ENCODE measurements at places on chromosomes 2 and 18.

DNA sequence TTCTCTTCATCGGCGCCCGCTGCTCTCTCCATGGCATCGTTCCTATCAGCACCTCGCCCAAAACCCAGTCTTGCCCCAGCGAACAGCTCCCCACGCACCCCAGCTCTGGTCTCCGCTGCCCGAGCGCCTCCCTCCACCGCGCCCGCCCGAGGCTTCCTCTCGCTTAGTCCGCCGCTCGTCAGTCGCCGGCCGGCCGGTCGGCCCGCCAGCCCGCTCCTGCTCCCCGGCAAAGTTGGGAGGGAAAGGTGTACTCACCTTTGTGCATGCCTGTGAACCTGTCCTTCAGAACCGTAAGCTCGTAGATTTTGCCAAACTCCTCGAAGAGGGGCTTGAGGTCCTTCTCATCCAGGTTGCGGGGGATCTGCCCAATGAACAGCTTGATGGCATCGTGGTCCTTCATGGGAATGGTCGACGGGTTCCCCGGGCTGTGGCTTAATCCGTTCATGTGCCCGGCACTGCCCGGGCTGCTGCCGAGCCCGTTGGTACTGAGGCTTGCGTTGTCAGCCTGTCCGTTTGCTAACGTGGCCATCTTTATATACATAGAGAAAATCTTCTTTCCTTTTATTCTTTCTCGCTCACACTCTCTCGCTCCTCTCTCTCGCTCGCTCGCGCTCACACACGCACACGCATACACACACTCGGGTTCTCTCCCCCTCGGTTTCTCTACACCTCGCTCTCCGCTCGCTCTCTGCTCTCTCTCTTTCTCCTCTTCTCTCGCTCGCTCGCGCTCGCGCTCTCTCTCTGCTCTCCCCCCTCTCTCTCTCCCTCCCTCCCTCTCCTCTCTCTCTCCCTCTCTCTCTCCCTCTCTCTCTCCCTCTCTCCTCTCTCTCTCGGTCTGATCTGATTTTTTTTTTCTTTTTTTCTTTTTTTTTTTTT lies at the start of gene CELF4:
CELF4 (minus strand) TSS at position 698 of the 876 bp plus-strand sequence.
- no peak for DNase-seq

DNA sequence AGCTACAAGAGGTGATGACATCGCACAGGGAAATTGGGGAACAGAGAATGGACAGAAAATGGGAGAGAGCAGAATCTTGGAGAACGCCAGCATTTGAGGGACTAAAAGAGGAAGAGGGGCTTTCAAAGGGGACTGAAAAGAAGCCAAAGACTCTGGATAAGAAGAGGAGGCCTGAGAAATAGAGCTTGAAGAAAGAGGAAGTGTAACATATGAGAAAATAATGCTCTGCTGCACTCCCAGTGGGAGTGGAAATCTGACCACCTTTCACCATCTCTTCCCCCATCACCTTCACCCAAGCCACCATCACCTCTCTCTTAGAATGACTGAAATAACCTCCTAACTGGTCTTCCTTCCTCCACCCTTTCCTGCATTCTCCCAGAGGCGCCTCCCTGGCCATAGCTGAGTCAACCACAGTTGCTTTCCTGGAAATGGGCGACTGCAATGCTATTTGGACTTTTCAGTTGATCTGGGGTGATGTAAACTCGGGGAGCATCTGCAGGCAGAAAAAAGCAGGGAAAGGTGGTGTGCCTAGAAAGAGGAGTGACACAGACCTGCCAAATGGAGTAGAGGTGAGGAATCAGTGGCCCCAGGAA lies 16.8 kb downstream of the CXCR1 start:
- DNase-seq = no peak

DNA sequence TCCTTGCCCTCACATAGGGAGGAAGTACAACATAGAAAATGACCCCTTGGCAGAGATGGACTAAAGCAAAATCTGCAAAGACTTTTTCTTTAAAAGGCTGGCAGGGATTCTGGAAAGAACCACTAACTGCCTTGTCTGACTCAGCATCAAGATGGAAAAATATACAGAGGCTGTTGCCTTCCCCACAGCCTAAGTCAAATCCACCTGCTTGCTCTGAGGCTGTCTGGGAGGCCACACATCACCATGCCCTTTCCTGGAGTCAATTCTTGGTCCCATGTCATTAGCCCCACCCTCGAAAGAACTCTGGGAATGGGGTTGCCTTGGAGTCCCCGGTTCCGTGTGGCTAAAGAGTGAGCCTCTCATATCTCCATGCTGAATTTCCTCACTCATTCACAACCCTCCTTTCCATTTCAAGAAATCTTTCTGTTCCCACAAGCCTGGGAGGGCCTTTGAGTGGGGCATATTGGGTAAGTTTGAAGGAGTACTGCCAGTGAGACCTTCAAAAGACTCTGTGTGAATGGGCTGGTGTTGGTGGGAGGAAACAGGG lies 39.4 kb downstream of the BMP10 start:
- DNase-seq = no peak

DNA sequence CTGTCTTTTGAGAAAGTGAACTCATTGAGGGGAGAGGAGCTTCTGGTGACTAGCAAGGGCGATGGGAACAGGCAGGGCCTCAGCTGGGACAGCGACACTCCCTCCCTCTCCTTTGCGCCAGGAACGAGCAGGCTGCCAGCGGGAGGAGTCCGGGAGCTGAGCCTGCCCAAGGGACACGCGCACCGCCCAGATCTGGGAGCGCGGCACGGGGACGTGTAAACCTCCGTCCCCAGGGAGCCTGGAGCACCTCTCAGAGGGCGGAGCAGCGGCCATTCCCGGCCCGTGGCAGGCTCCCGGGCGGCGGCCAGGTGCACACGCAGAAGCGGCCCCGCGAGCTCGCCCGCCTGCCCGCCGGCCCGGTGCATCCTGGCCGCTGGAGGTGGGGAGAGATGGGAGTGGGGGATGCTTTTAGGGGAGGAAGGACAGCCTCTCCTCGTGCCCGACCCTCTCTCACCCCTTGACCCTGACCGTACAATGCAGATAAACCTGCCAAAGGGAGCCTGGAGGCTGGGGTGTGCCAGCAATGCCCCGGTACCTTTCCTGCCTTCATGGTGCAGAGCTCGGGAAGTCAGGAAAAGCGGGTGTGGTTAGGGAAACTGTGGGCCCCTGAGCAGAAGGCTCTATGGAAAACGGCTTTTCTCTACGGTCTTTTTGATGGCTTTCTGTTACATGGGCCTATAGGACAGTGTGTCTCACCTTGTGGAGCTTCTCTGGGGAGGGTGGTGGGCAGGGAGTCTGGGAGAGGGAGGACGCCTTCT lies 2.2 kb downstream of the AQP4 start:
- peak; percentile 30 for DNase-seq

DNA sequence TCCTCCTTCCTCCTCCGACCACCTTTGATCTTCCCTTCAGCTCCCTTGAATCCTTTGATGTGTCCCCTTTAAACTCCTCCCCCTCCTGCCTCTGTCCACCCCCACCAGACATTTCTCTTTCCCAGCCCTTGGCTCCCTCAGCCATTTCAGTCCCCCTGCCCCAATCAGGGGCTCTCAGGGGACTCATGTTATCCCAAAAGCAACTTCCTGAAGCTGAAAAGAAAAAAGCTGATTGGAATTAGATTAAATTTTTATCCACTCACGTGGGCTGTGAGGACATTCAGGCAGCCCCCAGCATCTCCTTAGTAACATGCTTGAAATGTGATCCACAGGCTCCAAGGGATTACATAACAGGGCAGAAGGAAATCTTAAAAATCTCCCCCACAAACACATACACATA lies 81.3 kb downstream of the NEURL3 start:
- no peak for DNase-seq

DNA sequence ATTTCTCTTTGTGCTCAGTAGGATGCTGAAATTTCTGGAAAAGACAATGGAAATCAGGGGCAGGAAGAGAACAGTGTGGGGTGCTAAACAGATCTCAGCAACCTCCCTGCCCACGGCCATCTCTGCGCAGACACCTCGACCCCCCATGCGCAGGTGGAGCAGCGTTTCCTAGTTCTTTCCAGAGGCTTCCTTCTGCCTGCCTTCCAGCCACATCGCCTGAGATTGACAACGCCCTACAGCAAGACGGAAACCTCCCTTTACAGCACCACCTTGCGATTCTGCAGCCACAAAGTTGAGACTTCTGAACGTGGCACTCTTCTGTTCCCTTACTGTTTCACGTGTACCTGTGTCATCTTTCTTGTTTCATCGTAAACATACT lies 31.4 kb upstream of the CASP8 start:
- DNase-seq = no peak

DNA sequence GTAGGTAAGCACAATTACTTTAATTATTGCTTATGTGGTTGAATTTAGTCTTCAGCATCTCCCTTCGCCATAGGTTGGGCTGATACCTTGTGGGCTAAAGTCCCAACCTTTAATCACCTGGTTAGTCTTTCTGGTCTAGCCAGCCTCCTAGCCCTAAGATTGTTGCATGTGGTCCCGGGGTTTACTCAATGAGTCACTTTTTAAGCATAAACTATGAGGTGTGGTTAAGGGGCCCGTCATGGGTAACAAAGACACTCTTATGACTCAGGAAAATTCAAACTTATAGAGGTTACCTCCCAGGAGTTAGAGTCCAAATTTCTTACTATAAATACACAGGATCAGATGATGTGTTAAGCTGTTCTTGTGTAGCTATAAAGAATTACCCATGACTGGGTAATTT lies 841.6 kb downstream of the TRIB2 start:
- no peak for DNase-seq

DNA sequence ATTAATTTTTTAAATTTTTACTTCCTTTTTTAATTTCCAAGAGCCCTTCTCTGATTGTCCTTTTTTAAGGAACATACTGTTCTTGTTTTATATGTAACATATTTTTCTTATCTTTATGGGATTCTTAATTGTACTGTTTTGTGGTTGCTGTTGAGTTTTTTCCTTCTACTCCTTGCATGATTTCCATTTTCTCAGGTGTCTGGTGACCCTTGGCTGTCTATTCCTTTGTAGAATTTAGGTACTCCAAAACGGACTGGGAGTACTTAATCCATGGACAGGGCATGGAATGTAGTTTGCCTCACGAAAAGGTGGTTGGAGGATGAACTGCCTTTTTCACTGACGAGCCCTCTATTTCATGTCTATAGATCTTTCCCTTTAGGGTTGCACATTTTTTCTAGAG lies 26.6 kb downstream of the TWSG1 start:
- DNase-seq = no peak

DNA sequence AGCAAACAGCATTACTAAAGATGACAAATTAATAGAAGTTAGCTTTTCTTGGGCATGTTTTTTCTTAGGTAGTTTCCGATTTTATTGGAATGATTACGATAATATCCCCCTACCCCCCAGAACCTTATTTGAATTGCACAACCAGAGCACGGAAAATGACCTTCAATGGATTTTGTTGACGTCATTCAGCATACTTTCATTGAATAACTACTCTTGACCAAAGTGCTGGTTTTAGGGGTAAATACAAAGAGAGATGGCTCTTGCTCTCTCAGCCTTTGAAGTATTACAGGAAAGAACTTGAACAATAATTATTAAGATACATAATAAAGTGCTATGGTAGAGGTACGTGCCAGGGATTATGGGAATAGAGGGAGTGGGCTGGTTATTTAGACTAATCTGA lies 36.0 kb downstream of the VAPA start:
- no peak for DNase-seq

- no peak for DNase-seq
Measured at GRCh38 chr2:128497461-128497860, 178.8 kb upstream of the HS6ST1 start.

DNA sequence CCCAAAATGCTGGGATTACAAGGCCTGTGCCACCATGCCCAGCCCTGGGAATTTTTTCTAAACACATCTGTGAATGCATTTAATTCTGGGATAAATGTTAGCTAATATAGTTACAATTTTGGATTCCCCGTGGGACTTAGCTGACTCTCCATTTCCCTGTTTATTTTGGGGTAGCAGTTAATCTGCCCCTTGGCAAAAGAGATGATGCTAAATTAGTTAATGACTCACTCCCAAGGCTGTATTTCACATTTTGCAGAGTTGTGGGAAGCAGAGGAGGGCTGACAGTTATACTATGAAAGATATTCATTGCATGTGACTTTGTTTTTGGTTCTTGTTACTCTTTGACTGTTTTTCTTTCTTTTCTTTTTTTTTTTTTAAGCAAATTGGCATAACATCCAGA lies 3.2 kb downstream of the MTHFD2 start:
- no peak for DNase-seq

DNA sequence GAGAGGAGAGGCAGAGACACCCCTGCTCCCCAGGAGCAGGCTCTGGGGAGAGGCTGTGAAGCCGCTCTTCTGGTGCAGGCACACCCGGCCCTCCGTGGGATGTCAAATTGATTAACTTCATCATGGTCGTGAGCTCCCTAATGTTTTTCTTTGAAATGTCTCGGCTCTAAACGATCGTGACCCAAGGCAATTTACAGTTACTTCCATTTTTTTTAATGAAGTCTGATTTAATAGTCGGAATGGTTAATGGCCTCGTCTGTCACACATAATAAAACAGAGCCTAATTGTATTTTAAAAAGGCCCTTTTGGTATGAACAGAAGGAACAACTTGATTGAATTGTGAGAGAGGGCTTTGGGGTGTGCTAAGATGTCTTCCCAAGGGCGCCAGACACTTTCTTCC lies 130.2 kb downstream of the SMAD2 start:
- no peak for DNase-seq

- no peak for DNase-seq
Measured at GRCh38 chr2:36387258-36387916, 31.8 kb downstream of the CRIM1 start.

DNA sequence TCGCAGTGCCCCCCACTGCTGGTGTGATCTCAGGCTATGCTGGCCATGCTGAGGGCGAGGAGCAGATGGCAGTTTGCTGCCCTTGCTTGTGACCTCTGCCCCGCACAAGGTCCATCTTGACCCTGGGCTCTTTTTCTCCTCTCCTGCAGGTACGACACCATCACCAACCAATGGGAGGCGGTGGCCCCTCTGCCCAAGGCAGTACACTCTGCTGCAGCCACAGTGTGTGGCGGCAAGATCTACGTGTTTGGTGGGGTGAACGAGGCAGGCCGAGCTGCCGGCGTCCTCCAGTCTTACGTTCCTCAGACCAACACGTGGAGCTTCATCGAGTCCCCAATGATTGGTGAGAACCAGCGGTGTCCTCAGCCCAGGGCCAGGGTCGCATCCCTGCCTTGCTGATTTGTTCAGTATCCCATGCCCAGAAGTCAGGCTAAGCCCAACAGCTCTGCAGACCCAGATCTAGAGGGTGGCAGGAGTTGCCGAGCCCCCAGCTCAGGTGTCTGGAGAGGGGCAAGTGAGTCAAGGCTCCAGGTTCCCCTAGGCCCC lies 223.8 kb downstream of the ATAD2B start:
- no peak for DNase-seq

GRCh38 chr2:27051902-27052645 lies 606 bp downstream of the AGBL5 start:
- DNase-seq = peak; percentile 38

Data from neural crest cell (in vitro differentiated cells).